Stimulated activated CD8-positive, alpha-beta memory T cell treated with anti-CD3 and anti-CD28 coated beads, Interleukin-15, amount 100 ng/mL, for 4 hours (primary cell): ENCODE measurements at places on chromosomes 13 and 19.

GRCh38 chr19:35119578-35120155 lies 4.0 kb downstream of the FXYD3 start:
- no peak for DNase-seq

DNA sequence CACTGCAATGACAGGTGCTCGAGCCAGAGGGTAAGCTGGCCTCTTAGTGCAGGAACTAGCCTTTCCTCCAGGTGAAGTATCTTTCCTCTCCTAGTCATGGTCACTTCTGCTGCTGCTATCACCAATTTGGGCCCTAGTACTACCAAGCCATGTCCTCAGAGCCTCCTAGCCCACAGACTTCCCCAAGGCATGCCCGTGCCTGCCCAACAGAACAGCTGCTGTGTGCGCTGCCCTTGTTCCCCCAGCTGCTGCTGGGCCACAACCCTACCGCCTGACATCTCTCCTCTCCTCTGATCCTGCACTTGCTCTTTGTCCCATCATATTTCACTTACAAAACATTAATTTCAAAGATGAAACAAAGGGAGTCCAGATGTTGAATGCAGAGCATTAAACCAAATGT lies 168.5 kb upstream of the FREM2 start:
- DNase-seq, result no peak

GRCh38 chr19:7393939-7394730 lies 45.4 kb downstream of the ARHGEF18 start:
- DNase-seq, result no peak

- DNase-seq, result no peak
These were observed 5.1 kb downstream of the ZSWIM9 start for GRCh38 chr19:48175578-48175977.

- DNase-seq, result no peak
These were observed 25.3 kb downstream of the B3GLCT start for GRCh38 chr13:31224963-31225559.

- no peak for DNase-seq
These were observed 250.3 kb upstream of the ATXN8OS start for GRCh38 chr13:69857183-69857821.

- no peak for DNase-seq
These were observed 192.2 kb downstream of the STK24 start for GRCh38 chr13:98384739-98385138.

- DNase-seq, result no peak
These were observed 6.3 kb upstream of the ANKRD10 start for GRCh38 chr13:110921209-110921608.

GRCh38 chr13:109154546-109154945 lies 525.1 kb downstream of the MYO16 start:
- DNase-seq, result no peak

GRCh38 chr13:43284162-43284561 lies 260.8 kb downstream of the DNAJC15 start:
- no peak for DNase-seq

DNA sequence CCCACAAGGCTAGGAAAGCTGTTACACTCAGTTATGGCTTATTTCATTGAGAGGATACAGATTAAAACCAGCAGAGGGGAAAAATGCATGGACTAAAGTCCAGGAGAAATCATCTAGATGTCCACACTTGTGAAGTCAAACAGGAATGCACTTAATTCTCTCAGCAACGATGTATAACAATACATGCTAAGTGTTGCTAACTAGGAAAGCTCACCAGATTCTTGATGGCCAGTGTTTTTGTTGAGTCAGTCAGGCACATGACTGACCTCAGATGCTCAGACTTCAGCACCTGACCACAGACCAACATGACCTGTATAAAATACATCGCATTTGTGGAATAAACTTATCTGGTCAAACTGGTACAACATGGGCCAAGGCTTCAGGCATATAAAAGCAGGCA lies 470.2 kb upstream of the PRR20A start:
- DNase-seq, result no peak

DNA sequence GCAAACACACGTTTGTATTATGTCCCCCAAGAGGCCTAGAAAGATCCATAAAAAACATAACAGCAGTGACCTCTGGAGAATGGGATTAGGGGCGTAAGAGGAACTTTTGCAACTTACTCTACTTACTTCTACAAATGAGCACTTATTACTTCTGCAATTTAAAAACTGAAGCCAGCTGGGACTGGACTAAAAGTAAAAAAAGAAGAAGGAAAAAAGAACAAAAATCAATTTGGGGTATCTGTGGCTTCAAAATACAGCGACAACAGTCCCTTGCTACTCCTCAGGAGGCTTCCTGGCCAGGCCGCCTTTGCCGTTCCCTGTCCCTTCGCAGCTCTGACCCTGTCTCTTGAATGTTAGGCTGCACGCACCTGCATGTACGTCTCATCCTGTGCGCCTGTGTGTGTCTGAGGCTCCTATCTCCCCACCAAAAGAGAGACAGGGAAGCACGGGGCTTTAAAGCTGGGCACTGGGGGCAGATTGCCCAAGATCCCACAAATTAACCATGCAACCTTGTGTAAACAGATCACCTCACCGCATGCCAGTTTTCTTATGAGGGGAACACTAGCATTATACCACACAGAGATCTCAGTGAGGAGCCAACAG lies 12.1 kb upstream of the FKRP start:
- DNase-seq, result no peak

- DNase-seq, result no peak
These were observed 38.5 kb upstream of the MAB21L1 start for GRCh38 chr13:35514801-35515502.

GRCh38 chr13:99566125-99567083 lies 65.1 kb downstream of the TM9SF2 start:
- no peak for DNase-seq

- no peak for DNase-seq
These were observed 11.1 kb upstream of the ATP12A start for GRCh38 chr13:24668955-24669582.

DNA sequence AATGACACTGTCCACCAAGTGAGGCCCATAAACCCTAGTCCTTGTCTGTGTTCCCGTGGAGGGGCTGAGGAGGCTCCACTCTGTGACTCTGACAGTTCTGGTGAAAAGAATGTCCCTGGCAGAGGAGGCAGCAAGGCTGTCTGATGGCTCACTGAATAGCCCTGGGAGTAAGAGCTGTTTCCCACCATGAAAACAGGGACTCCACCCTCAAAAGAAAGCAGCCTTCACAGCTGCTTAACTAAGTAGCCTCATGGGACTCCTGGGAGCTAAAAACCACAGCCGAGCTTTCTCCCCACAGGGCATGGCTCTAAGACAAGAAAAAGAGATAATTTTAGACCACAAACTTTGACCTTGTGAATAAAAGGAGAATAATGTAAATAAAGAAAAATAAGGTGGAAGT lies 135.1 kb upstream of the FRY start:
- DNase-seq, result no peak

- DNase-seq, result no peak
These were observed 16.6 kb upstream of the IRS2 start for GRCh38 chr13:109802936-109803335.

GRCh38 chr13:45327253-45327955 lies 13.6 kb downstream of the TPT1 start:
- no peak for DNase-seq

- DNase-seq, result no peak
These were observed at the start of gene ZNF878 for GRCh38 chr19:12052497-12053169. Gene ZNF878, minus strand, starts transcription at chr19:12052961. Its CDS starts 160 bp downstream, at chr19:12052801.

DNA sequence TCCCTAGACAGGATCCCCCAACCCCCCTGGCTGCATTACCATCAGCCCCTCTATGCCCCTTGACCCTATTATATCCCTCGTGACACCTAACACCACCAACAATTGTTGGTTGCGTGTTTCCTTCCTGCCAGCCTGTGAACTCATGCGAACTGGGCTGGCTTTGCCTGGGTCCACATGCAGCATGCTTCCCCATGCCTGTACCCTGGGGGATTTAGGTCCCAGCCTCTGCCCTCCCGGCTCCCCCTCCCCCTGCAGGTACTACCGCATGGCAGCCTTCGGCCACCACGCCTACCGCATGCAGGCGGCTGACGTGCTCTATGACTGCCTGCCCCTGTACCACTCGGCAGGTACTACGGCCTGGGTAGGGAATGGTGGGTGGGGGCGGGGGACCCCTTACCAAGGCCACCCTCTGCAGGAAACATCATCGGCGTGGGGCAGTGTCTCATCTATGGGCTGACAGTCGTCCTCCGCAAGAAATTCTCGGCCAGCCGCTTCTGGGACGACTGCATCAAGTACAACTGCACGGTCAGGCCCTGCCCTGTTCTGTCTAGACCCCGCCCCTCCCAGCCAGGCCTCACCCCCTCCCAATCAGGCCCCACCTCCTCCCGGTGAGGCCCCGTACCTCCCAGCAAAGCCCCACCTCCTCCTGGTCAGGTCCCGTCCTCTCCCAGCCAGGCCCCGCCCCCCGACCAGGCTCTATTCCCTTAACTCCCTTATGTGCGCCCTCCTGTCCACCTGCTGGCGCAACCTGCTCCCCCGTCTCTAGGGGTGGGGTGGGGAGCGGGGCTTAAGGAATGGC lies 18.5 kb downstream of the SLC27A1 start:
- peak; percentile 54 for DNase-seq

DNA sequence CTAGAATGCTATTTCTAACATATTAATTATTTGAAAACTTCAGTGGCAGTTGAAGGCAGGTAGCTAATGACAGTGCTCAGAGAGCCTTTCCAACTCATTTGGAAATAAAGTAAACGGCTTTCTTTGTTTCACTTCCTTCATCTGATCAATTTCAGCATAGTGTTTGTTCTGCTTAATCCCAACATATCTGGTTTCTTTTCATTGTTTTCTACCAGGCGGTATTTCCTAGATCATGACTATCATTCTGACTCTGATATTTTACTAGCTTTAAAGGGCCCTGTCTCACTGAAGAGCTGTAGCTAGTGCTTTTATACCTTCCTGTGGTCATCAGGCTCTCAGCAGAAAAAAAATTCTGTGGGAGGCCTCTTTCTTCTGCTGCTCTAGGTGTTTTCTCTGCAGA lies 178.6 kb downstream of the RBM26 start:
- DNase-seq, result no peak

- no peak for DNase-seq
These were observed 547.7 kb upstream of the KLF12 start for GRCh38 chr13:74681891-74682290.

- no peak for DNase-seq
These were observed 23.0 kb upstream of the ZNF730 start for GRCh38 chr19:23093832-23094231.
